ENCODE measurements at places on chromosomes 2 and 18. TPM values are rescaled to one million over a fixed set of nuclear protein-coding genes. Genes with fewer than 3 reads are reported as not detected.

GRCh38 chr2:219104107-219105035, 43.6 kb upstream of the IHH start:
- no peak for DNase-seq

DNA sequence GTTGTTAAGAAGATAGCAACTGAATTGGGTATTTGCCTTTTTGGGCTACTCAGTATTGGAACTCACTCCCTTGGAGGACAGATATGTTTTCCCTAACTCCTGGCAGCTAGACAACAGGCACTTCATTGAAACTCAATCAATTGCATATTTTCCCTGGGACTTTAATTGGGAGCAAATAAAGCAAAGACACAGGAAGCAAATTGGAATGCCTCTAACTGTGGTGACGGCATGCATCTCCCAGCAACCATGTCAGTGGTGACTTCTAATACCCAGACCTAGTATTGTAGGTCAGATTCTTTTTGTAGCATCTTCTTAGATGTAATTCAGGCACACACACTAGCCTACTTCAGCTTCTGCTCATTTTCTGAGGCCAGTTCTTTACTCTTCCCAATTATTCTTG, 164.2 kb upstream of the SETBP1 start:
- DNase-seq, result no peak

DNA sequence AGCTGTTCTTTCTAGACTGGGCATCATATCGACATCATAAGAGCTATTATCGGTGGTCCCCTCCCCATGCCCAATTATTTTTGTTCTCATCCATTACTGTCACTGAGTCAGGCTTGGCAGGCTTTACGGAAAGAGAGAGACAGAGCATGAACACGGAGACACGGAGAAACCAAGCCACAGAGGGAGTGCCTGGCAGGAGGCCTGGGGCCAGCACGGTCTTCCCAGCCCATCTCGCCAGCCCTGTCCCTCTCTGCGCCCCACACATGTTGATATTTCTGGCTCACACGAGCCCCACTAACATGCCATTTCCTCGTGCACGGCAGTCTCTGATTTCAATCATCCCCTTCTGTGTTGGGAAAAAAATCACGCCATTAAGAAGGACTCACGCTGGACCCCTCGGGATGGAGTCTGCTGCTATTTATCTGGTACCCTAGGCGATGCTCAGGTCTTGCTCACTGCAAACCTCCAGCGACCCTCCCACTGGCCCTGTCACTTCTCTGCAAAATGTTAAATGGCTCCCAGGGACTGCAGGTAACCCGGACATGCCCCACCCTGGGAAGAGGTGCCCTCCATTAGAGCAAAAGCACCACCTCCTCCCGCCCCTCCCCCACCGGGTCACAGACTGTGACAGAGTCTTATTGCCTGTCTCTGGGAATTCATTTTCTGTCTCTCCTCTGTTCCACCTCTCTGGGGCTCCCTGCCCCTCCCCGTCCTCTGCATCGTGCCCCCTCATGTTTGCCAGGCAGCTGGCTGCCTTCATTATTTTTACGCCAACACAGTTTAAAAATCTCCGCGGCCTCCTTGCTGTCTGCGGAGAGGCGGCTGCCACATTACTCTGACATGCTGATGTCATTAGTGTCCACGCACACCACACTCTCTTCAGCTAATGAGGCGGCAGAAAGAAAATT, 40.1 kb upstream of the GBX2 start:
- DNase-seq, result no peak

DNA sequence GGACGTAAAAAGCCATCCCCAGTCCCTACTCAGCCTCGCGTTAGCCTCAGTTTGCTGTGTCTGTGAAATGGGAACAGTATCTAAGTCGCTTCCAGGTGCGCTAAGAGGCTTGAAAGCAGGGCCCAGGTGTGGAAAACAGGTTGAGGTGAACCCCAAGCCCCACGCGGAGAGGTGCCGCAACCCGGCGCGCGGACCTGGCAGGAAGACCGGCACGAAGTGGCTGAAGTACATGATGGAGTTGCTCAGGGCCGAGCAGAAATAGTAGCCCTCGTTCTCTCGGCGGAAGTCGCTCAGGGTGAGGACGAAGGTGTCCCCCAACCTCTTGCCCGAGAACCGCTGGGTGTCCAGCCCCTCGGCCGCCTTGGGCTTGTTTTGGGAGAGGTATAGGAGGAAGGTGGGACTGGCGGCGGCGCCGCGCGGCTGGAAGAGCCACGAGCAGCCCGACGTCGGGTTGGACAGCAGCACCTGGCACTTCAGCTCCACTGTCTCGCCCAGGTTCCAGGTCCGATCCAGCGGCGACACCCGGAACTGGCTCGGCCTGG, 508 bp downstream of the CD8A start:
- DNase-seq, result no peak

DNA sequence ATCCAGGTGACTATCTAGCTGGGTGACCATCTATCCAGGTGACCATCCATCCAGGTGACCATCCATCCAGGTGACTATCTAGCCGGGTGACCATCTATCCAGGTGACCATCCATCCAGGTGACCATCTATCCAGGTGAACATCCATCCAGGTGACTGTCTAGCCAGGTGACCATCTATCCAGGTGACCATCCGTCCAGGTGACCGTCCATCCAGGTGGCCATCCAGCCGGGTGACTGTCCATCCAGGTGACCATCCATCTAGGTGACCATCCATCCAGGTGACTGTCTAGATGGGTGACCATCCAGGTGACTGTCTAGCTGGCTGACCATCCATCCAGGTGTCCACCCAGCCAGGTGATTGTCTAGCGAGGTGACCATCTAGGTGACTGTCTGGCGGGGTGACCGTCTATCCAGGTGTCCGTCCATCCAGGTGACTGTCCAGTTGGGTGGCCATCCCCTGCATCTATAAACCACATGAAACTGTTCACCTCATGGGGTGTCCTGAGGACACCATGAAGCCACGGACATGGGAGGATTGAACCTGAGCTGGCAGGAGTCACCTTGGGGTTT, 305.3 kb downstream of the NDUFA10 start:
- DNase-seq, result no peak

- DNase-seq, result no peak
Observed at GRCh38 chr18:8930990-8931616, 171.4 kb upstream of the NDUFV2 start.

DNA sequence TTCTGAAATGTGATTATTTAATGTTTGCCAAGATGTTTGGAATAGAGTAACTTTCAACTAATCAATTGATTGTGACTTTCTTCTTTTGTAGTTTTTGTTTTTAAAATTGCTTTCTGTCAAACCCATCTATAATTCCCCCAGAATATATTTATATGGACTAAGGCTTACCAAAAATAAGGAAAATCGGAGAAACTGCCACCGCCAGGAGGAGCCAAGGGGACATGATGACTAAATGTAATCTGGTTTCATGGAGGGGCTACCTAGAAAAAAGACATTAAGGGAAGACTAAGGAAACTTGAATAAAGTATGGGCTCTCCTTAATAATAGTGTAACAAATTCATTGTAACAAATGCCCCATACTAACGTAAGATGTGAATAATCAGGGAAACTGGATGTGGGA, 19.5 kb downstream of the BOLA3 start:
- no peak for DNase-seq

DNA sequence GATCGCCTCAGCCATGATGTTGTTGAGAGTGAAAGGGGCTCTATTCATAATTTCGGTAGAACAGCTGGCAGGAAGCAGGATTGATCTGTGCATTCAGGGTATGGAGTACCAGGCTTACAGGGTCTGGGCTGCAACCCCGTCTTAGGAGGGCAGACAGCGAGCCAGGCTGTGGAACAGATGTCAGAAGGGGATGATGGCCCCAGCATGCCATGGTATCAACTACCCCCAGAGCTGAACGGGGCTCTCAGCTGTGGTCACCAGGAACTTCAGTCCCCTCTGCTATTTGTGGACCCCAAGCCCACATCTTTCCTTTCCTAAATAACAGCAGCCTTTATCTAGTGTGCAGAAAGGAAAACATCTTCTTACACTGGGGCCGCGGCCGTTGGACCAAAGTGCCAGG, 422.2 kb upstream of the SALL3 start:
- DNase-seq, result no peak

ORMDL1 gene
- total RNA-seq, result 64.4 TPM

CCDC74A gene
- total RNA-seq, result 4.1 TPM
